AG08396 (cell line): ENCODE measurements at places on chromosomes 6 and 20.
A peak's percentile ranks its signal among the peaks of the same experiment; 100 is the strongest.

DNA sequence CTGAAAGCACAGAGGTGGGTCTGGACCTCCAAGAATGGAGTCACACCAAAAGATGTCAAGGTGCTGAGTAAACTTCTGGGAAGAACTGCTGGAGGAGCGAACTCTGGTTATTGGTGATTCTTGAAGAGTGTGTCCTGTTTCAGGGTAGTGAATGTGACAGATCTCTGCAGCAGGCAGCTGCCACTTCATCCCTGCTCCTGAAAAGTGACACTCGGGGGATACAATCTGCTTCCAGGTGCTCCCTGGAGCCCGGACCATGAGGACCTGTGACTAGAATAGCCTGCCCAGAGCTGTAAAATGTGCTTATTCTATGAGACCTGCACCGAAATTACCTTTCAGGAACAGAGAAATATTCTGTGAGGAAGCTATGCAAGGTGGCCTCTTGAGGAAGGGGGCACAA is 191.1 kb downstream of the FOXC1 start:
- no peak for DNase-seq

GRCh38 chr6:73078908-73079610 is 146.2 kb downstream of the KHDC1L start:
- DNase-seq, result no peak

GRCh38 chr6:54706844-54707605 is 139.5 kb upstream of the FAM83B start:
- no peak for DNase-seq

DNA sequence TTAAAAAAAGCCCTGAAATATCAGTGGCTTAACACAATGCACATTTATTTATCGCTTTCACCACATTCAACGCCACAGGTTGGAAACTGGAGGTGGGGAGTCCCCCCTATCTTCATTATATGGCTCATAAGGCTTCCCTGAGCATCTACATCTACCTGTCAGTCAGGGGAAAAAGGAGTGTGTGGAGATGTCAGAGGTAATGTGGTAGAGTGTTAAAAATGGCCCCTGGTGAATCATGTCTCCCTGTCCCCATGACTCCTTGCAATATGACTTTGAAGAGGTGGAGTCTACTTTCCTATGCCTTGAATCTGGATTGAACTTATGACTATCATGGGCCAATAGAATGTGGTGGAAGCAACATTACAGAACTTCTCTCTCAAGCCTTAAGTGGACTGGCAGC is 65.5 kb upstream of the BTBD3 start:
- DNase-seq, result no peak

DNA sequence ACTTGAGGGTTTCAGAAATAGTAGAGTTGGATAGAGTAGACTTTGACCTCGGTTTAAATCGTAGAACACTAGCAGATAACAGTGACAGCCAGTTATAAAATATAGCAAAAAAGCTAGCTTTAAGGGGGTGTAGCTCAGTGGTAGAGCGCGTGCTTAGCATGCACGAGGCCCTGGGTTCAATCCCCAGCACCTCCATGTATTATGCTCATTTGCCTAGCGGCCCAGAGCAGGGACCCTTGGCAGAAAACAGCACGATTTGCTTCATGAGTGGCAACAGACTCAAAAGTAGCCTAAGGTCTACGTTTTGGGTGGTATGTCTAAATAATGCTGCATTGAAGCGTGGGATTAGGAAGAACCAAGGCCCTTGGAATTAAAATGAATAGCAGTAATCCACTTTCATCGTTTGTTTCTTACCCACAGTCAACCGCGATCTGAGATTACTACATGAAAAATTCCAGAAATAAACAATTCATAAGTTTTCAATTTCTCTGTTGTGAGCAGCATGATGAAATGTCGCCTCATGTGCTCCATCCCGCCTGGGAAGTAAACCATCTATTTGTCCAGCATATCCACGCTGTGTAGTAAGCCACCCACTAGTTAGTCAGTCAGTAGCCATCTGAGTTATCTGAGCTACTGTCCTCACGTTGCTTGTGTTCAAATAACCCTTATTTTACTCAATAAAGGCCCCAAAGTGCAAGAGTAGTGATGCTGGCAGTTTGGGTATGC is 184.9 kb downstream of the GPX5 start:
- DNase-seq, result peak; percentile 21

DNA sequence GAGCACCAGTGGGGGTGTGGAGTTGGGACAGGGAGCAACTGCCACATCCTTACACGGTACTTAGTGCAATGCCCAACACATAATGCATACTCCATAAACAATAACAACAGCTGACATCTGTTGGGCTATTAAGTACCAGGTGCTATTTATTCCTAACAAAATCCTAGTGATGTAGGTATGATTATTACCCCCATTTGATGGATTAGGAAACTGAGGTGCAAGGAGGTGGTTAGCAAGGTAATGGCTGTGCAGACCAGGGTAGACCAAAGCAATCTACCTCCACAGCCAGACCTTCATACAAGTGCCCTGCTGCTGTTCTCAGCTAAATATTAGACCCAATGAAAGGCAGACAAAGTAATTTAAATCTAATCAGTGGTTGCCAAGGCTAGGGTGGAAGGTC is 36.8 kb downstream of the SLC13A3 start:
- no peak for DNase-seq

DNA sequence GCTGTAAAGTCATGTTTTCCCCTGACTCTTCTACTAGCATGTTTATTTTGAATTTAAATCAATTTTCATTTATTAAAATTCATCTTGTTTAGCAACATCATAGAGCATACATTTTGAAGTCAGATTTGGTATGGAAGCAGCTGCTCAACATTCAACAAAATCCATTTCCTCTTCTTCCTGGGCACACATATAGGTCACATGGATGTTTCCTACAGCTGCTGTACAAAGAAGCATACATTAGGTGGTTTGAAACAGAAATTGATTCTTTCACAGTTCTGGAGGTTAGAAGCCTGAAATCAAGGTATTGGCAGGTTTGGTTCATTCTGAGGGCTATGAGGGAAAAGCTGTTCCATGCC is 495.2 kb downstream of the RFPL4B start:
- DNase-seq, result no peak

DNA sequence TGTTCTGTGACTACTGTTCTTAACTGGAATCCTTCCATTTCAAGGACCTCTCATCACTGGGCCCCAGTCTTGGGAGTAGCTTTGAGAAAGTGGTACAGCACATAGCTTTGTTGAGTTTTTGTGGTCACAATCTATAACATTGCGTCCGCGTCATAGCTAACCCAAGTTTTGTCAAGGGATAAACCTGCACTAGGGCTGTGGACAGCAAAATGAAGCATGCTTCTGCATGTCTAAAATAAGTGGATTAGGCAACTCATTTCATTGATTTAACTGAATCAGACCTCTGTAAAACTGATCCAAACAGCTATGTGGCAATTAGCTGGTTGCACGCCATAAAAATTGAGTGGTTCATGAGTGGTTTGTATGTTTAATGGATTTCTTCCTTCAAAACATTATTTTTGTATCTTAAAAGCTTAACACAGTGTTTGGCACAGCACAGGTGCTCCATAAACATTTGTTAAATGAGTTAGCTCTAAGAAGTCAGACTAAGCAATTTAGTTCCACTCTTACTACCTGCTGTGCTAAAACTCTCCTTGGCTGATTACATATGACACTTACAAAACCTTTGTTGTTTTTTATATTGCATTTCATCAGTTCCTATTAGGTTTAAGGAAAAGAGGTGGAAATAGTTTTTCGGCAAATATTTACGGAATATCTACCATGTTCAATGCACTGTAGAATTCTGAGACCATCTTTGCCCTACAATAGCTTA is 160.3 kb upstream of the ATXN1 start:
- DNase-seq, result peak; percentile 14
